ENCODE measurements at places on chromosomes 5 and 9.

DNA sequence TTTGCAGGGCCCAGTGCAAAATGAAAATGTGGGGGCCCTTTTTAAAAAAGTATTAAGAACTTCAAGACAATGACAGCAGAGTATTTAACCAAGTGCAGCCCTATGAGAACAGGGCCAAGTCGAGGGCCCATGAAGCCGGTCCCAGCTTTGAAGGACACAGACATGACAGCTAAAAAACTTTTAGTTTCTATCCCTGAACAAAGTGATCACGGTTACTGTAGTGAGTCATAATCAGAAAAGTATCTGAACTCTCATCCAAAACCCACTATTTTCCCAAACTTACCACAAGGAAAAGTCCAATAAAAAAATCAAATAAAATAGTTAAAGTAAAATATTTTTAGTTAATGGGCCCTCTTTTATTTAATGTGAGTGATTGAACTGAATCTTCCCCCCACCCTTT lies 126.0 kb downstream of the MEF2C start:
- no peak overlapping the region for H3K27ac ChIP-seq
- H3K4me3 ChIP-seq = no peak overlapping the region
- no peaks in the 10 kb centered on the region for H3K36me3 ChIP-seq
- no peaks in the 10 kb centered on the region for H3K4me1 ChIP-seq

DNA sequence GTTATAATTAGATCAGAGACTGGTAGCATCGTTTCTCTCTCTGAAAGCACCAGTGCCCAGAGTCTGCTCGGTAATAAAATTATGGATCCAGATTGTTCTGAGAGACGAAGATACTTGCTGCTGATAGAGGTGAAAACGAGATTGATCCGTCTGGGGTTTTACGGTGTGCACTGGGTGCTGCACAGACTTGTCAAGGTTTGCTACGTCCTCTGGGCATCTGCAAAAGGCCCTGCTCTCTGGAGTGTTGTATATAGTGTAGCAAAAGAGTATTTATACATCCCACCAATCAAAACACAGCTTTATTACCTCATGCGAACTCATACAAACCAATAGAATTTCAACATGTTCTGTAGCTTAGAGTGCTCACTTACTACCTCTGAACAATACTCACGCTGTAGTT lies 219.3 kb downstream of the PBX3 start:
- no peak for DNase-seq
- H3K4me3 ChIP-seq = no peak overlapping the region
- no peaks in the 10 kb centered on the region for H3K4me1 ChIP-seq
- H3K36me3 ChIP-seq = peaks cover 51% of the 10 kb centered on the region
- H3K27me3 ChIP-seq = no peaks in the 10 kb centered on the region

GRCh38 chr9:111876179-111876578 lies 20.4 kb upstream of the UGCG start:
- H3K4me1 ChIP-seq = peaks cover 2% of the 10 kb centered on the region
- no peak overlapping the region for H3K27ac ChIP-seq
- H3K36me3 ChIP-seq = no peaks in the 10 kb centered on the region
- no peak overlapping the region for H3K4me3 ChIP-seq
- peaks cover 24% of the 10 kb centered on the region for H3K27me3 ChIP-seq
- DNase-seq = no peak

- H3K27ac ChIP-seq = no peak overlapping the region
- peaks cover 89% of the 10 kb centered on the region for H3K27me3 ChIP-seq
Observed at GRCh38 chr9:120692901-120693699, 21.2 kb downstream of the MEGF9 start.

DNA sequence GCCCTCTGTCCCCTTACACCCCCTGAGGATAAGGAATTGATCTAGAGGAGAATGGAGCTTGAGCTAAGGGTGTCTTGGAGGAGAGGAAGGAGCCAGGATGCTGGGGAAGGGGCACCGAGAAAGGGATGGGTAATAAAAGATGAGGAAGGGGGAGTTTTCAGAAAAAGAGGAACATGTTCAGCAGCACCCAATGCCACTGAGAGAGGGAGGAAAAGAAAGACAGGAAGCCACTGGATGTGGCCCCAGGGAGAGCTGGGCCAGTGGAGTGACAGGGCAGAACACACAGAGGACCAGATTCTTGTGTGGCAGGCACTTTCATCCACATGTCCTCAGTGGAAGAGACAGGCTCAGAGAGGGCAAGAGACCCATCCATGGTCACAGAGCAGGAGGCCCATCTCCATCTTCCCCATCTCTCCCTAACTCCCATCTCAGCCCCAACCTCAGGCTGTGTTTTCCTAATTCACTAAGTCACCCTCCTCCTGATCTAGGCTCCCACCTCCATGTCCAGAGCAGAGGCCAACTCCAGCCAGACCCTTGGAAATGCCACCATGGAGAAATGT lies 7.2 kb downstream of the PFN3 start:
- H3K4me1 ChIP-seq = no peaks in the 10 kb centered on the region
- no peak overlapping the region for H3K4me3 ChIP-seq
- peaks cover 17% of the 10 kb centered on the region for H3K27me3 ChIP-seq
- no peaks in the 10 kb centered on the region for H3K36me3 ChIP-seq
- no peak overlapping the region for H3K27ac ChIP-seq

DNA sequence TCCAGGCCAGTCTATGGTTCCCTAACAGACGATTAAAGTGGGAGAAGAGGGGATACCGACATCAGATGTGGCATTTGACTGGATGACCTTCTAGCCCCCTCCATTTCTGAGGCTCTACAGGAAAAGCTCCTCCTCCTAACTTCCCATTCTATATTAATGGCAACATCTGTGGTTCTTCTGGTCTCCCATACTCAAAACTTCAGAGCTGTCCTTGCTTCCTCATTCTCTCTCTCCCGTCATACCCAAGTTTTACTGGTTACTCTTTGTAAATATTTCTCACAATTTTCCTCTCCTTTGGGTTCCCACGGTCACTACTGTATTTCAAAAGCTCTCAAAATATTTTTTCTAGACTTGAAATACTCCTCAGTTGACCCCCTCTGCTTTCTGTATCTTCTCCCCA lies 36.0 kb upstream of the IL7R start:
- H3K27ac ChIP-seq = no peak overlapping the region
- H3K36me3 ChIP-seq = no peaks in the 10 kb centered on the region
- DNase-seq = no peak
- no peak overlapping the region for H3K4me3 ChIP-seq

DNA sequence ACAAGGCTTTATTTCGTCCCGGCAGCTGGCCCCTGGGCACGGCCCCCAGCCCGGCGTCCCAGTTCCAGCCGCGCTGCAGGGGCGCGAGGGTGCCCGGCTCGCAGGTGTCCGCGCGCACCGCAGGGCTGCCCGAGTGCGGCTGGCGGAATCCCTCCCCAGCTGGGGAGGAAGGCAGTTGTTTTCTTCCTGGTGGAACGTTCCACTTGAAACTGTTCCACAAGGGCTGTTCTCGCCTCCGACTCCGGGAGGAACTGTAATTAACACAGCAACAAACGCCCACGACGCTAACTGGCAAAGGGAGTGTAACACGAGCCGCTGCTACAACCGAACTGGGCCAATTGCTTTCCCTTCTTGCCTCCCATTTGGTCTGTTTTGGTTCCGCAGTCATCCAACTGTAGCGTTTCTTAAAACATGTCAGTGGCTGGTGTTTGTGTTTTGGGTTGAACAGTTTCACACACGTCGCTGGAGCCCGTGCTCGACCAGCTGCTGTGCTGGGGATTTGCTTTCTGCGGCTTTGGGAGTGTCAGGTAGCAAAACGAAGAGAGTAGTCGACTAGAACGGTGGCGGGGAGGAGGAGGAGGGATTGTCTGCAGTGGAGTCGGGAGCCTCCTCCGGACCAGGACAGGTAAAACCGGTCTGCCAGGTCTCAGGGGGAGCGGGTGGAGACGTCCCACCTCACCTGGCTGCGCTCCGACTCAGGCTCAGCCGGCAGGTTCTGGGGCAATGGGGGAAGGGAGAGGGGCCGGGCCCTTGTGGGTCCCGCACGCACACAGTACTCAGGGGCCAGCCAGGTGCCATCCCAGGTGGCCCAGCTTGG lies 131.6 kb upstream of the NIPBL start:
- H3K27ac ChIP-seq = no peak overlapping the region
- no peaks in the 10 kb centered on the region for H3K4me1 ChIP-seq
- peak; percentile 97 for DNase-seq
- no peaks in the 10 kb centered on the region for H3K36me3 ChIP-seq

DNA sequence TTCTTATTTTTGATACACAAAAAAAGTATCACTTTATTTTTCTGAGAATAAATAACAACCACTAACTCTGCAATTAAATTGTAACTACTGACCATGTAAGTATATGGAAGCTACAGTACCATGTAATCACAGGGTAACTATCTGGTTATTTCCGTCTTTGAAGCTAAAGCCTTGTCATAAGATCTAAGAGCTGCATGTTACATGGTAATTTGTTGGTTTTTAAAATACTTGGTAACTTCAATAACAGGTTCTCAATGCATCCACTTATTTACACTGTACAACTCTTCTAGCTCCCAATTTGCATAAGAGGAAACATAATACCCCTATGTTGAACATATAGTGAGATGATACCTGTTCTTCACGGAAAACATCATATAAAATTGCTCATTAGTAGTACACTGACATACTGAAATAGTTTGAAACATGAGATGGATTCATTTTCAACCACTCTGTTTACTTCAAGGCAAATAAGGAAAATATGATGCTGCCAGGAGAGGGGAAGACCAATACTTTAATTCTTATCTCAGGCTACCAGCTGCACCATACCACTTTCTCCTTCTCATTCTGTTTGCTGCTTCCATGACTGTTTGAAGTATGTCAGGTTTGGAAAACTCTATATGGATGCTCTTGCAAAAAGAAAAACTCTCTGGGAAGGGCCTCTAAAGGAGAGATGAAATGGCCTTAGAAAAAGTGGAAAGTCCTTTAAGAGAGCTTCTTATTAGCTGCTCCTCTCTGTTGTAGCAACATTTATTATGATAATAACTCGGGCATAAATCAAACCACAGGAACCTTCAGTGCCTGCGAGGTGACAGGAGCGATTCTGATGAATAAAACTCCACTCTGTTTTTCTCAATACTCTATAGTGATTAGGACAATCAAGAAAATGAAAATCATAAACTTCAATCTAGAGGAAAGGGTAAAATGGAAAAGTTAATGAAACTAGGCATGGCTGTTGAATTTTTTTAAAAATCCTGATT lies 150.2 kb downstream of the KIAA0825 start:
- peak overlapping the region; percentile 12 for H3K27ac ChIP-seq
- no peaks in the 10 kb centered on the region for H3K36me3 ChIP-seq
- no peaks in the 10 kb centered on the region for H3K27me3 ChIP-seq
- no peaks in the 10 kb centered on the region for H3K4me1 ChIP-seq
- DNase-seq = no peak
- H3K4me3 ChIP-seq = no peak overlapping the region

- no peaks in the 10 kb centered on the region for H3K4me1 ChIP-seq
- no peaks in the 10 kb centered on the region for H3K36me3 ChIP-seq
- H3K27me3 ChIP-seq = no peaks in the 10 kb centered on the region
- no peak overlapping the region for H3K27ac ChIP-seq
- no peak for DNase-seq
Observed at GRCh38 chr9:121550041-121550440, 50.4 kb upstream of the GGTA1 start.

DNA sequence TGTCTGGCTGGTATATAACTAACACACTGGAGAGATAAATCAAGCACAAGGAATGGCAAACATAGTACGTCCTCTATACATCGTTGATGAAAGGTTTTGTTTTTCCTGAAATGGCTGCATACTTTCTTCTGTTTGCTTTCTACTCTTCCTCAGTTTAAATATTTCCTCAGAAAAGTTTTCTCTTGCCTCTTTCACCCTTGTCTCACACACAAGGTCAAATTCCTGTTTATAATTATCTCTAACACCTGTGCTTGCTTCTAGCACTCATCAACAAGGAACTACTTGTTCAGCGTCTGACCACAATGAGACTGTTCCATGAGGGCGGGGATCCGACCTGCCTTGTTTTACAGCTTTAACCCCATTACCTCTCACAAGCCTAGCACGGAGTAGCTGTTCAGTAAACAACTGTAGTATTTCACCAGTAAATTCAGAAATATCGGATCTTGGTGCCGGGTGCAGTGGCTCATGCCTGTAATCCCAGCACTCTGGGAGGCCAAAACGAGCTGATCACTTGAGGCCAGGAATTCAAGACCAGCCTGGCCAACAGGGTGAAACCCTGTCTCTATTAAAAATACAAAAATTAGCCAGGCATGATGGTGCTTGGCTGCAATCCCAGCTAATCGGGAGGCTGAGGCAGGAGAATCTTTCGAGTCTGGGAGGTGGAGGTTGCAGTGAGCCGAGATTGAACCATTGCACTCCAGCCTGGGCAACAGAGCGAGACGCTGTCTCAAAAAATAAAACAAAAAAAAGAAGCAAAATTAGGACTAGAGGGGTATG lies 37.0 kb downstream of the NR6A1 start:
- no peak overlapping the region for H3K27ac ChIP-seq
- H3K4me3 ChIP-seq = no peak overlapping the region
- H3K4me1 ChIP-seq = no peaks in the 10 kb centered on the region
- no peaks in the 10 kb centered on the region for H3K27me3 ChIP-seq
- no peak for DNase-seq
- H3K36me3 ChIP-seq = peaks cover 53% of the 10 kb centered on the region

DNA sequence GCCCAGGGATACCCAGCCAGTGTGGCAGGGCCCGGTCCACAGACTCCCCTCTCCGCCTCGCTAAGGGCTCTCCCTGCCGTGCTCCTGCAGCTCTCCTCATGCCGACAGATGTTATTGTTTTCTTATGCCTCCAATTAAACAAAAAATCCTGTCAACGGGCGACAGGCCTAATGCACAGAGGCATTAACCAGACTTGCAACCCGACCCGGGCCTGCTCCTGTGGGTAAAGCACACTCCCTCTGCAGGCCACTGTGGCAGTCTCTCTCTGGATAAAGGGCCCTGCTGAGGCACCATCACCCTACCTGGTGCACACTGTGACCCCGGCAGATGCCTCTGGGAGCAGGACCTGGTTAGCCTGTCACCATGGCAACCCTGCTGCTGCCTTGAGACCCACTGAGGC lies 27.5 kb upstream of the HAND1 start:
- H3K4me3 ChIP-seq = no peak overlapping the region
- DNase-seq = peak; percentile 74
- no peaks in the 10 kb centered on the region for H3K36me3 ChIP-seq
- H3K27ac ChIP-seq = no peak overlapping the region

DNA sequence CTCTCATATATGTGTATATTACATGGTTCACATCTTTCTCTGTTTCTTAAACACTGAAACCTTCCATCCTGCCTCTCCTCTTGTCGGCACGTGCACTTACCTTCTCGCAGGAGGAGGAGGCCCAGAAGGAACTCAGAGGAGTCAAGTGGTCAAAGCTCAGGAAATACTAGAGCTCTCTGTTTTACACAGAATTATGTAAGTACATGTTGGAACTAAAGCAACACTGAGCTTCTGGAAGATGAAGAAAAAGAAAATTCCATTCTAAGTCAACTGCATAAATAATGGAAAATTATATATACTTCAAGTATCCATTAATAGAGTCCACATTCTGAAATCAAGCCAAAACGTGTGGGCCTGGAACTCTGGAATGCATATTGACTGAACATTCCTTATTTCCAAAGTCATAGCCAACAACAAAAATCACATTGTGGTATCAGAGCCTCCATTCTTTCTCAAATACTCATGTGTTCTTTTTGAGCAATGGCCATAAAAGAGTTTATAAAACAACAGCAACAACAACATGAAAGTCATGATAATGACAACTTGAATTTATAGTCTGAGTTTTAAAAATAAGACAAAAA lies 121.5 kb upstream of the RAI14 start:
- H3K27ac ChIP-seq = no peak overlapping the region
- H3K27me3 ChIP-seq = no peaks in the 10 kb centered on the region
- H3K4me3 ChIP-seq = no peak overlapping the region
- H3K36me3 ChIP-seq = no peaks in the 10 kb centered on the region
- no peak for DNase-seq

Measured in endodermal cell (in vitro differentiated cells).